ENCODE measurements at places on chromosomes 2 and 18.
A peak's percentile ranks its signal among the peaks of the same experiment; 100 is the strongest.

GRCh38 chr18:38427234-38427633 lies 861.6 kb upstream of the CELF4 start:
- no peak for DNase-seq

DNA sequence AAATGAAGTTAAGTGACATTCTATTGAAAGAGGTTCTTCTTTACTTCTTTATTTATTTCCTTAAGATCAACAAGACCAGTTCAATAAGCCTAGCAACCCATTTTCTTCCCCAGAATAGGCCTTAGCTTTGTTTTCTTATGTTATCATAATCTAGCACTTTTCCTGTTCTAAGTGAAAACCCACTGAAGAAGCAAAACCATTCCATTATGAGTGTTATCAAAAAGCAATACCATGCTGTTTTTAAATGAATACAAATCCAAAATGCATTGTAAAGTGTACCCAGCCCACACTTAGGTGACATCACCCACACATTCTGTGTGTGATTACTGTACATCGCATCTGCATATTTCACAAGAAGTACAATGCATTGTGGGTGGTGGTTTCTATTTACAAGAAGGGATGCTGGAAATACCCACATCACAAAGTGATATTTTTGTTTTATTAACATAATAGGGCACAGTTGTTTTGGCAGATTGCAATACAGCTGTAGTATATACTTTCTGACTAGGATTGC lies 679.5 kb downstream of the KCNJ3 start:
- no peak for DNase-seq

DNA sequence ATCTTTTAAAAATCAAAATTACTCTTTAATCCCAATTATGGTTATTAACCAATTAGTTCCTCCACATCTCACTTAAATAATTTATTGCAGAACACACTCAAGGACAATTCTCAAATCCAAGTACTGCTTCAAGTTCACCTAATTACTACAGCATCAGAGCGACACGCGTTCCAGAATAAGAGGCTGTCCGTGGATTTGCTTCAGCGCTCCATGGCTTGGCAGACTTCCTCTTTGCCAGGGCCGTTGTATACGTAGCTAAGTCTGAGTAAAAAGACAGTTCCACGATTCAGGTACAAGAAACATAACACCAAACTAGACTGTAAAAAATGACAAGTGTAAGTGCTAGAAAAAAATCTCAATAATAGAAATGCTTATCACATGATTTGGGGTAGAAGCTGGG lies 153.2 kb upstream of the MYT1L start:
- DNase-seq, result no peak

DNA sequence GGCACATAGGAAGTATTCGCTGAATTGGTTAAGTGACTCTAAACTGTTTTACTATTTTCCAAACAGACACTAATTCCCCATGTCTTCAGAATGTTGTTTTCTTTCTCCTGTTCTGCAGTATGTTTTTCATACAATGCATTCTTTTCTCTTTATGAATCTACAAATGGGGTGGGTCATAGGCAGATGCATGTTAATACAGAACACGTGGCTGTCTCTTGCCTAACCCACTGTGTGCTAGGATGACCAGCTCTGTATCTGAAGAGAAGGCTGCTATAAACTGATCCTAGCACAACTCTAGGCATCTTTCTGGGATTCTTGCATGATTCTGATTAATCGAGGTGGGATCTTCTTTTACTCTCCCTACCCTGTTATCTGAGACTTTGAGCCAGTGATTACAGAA lies 826.0 kb downstream of the PLCL1 start:
- DNase-seq, result no peak

DNA sequence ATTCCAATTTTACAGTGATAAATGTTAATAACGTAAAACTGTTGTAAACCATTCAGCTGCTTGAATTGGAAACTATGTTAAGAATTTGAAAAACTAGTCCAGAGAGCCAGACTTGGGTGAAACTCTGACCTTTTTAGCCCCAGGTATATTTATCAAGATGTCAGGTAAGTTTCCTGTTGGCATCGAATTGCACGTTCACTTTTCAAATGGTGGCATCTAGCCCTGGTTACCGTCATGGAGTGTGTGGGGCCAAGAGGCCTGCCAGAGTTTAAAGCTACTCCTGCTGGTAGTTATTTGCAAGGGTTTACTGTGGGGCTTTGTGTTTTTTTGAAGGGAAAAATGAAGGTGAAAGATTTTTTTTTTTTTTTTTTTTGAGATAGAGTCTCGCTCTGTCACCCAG lies 109.9 kb downstream of the WDSUB1 start:
- DNase-seq, result peak; percentile 33

- DNase-seq, result no peak
Observed at GRCh38 chr2:210421916-210422315, 54.6 kb downstream of the LANCL1 start.

DNA sequence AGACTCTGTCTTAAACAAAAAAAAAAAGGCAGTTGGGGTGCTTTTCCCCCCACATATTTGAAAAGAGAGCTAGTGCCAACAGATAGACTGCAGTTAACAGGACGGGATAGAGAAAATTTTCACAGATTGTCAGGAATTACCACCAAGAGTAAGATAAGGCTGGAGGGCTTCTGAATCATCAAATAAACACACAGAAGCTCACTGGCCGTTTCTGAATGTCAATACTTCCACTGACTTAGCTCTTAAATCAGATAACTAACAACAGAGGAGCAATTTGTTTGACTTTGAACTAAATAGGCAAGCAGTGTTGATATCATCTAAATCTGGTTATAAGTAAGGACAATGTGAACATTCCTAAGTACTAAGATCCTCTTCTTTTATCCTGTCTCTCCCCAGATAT lies 34.7 kb downstream of the PIEZO2 start:
- no peak for DNase-seq

DNA sequence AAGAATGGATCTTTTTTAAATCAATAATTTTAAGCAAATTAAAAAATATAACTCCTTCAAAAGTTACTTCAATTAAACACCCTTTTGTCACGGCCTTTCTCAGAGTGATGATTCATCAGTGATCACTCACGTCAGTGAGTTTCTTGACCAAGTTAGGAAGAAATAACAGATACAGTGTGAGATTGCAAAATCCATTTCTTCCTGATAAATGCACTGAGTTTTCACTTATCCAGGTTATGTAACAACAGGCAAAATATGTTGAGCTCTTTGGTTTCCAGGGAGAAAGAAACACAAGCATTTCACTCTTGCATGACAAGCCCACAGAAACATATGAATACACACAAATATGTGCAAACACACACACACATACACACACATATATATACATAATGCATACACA lies 195.9 kb upstream of the CYRIA start:
- no peak for DNase-seq

- no peak for DNase-seq
Observed at GRCh38 chr18:38444971-38445803, 879.6 kb upstream of the CELF4 start.

- DNase-seq, result no peak
Observed at GRCh38 chr18:32040936-32041335, 22.3 kb downstream of the RNF125 start.

- DNase-seq, result no peak
Observed at GRCh38 chr2:207338220-207338607, 172.5 kb upstream of the KLF7 start.

DNA sequence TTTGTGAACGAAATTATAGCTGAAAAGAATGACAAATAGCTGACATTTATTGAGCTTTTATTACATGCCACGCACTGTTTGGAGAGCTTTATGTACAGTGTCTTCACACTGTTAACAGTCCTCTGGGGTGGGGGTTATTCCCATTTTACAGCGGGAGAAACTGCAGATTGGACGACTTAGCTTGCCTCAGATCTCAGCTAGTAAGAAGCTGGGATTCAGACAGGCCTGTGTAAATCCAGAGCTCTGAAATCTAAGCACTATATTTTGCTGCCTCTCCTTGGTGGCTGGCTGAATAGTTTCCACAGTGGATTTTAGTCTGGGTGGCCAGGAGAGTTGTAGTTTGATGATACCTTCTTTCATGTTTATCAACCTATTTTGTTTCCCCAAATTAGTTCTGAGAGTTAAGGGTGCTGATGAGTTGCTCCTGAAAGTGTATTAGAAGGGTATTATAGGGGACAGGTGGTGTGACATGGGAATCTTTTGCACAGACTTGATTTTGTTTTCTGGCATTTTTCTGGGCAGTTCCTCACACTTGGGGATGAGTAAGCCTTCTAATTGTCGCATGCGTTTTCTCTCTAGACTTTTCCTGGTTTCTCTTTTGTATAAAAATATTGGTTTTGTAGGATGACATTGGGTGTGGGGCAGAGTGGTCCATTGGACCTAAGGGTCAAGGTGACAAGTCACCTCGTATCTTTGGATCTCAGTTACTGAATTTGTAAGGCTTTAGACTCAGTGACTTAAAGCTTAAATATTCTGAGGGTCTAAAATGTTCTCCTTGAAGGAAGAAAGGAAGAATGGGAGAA lies 1.5 kb downstream of the ACSL3 start:
- DNase-seq, result no peak

DNA sequence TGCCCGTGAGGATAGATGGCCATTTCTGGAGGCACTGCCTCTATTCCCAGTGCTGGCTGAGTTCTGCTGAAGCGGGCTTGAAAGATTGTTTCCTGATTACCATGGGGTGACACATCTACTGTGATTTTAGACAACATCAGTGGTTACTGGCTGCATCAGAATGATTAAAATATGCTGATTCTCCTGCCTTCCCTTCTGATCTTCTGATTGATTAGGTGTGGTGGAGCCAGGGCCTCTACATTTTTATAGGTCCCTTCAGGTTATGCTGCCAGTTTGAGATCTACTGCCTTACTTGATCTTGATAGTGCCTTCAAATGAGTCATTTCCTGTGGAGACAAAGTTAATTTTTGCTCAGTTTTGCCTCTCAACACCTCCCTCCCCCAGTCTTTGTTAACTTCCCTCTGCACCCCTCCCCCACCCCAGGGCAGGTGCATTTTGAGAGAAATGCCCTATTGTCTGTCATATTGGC lies 31.6 kb upstream of the SNORC start:
- no peak for DNase-seq

DNA sequence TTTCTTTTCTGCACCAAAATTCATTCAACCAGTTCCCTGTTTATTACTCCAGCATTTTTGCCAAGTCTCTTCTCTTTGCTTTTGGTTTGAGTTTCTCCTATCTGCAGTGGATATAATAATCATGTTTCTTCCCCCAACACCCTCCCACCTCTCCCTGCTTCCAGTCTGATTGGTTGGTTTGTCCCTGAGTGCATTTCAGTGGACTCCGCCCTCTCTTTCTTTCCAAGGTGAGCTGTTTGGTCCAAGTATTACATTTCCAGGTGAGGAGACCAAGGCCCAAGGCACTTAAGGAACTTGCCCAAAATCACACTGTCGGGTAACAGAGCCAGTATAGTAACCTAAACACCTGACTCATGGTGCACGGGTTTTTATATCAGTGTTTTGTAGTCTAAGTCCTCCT lies 17.7 kb downstream of the MRO start:
- no peak for DNase-seq

DNA sequence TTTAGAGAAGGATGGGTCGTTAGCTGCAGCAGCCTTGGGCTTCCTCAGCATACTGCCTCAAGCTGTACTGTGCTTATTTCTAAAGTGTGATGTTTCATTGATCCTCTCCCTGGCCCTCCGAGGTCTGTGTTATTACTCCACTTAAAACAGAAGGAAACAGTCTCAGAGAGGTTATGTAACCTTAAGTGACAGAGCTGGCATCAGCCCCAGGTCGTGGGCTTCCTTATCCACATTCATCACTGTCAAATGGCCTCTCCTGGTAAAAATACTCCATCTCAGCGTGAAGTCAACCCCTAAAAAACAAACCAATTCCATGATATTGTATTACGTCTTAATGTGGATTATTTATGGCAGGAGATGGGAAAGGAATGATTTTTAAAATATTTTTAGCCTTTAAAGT lies 153.3 kb upstream of the NOSTRIN start:
- no peak for DNase-seq

DNA sequence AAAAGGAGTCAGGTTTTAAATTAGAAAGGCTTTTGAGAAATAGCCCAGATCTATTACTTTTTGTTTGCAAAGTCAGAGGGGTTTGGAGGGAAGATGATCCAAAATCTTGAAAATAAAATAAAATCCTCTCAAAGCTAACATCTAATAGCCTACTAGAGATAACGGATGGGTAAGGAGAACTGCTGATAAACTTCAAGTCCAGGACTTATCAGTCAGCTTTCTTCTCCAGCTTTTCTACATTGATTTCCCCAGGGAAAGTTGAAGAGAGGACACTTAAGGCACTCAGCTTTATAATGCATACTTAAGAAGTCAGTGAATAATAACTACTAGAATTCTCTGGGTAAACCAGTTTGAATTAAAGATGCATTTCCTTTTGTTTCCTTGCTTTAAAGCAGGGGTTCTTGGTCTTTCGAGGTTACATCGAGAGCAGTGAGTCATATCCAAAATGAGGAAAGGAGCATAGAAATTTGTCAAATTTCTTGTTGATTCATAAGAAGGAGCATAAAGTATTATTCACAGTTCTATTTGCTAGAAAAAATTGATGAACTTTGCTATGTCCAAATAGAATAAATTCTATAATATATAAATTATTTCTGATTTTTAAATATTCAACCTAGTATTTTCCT lies 43.2 kb upstream of the ITPRID2 start:
- no peak for DNase-seq

GRCh38 chr18:62678847-62679485 lies 36.4 kb upstream of the PHLPP1 start:
- no peak for DNase-seq

- no peak for DNase-seq
Observed at GRCh38 chr18:53749766-53750165, 474.7 kb downstream of the MBD2 start.

GRCh38 chr2:169131587-169132512 lies 62.5 kb downstream of the DHRS9 start:
- DNase-seq, result no peak

GRCh38 chr2:229270551-229271410 lies at the start of gene PID1:
Gene PID1 (minus strand): TSS chr2:229271287. CDS start chr2:229271043, 244 bp downstream.
- peak; percentile 72 for DNase-seq

- DNase-seq, result no peak
Observed at GRCh38 chr2:33142810-33143209, 196.1 kb downstream of the LTBP1 start.

GRCh38 chr2:71166812-71167211 lies 36.4 kb downstream of the MPHOSPH10 start:
- DNase-seq, result no peak

DNA sequence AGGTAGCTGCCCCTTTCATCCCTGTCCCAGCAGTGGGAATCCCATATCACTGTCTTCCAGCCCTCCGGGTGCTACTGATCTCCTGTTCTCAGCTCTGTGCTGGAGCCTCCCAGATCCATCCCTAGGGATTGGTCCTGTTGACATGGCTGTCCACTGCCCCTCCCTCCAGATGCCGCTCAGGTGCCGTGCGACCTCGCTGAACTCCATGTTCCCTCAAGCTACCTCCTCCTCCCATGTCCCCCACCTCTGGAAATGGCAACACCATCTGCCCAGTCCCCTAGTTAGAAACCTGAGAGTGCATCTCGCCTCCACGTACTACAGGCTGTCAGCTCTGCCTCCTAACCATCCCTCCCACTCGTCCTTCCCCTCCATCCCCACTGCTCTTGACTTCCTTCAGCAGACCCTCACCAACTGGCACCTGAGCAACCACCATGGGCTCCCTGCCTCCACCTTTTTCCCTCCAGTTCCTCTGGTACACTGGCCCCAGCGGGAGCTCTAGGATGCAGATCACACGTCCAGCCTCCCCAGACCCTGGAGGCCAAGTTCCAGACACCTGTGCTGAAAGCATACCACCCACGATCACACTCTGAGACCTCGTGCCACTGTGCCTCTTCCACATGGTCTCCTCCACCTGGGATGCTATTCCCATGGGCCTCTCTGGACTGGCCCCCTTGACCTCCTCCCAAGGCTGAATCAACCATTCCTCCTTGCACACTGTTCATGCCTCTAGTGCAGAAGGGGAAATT lies 106.8 kb downstream of the KLHL29 start:
- DNase-seq, result no peak

All from nephron progenitor cell (in vitro differentiated cells).